Stromal cell of bone marrow (primary cell): ENCODE measurements at places on chromosomes 12 and 14.

DNA sequence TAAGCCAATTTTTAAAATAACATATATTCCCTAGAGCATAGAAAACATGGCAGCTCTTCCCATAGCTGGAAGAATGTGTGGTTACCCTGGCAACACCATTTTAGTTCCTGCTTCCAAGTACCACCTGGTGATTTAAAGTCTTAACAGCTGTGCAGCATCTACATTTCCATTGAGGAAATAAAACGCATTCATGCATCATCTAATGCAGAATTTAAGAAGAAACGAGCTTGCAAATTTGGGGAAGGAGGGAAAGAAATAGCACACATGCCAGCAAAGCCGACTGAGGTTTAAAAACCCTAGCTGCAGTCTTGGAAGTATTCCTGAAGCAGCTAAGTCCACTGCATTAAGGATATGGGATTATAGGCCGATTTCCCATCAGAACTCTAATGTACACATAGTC, 22.8 kb upstream of the SLC38A2 start:
- DNase-seq = no peak

DNA sequence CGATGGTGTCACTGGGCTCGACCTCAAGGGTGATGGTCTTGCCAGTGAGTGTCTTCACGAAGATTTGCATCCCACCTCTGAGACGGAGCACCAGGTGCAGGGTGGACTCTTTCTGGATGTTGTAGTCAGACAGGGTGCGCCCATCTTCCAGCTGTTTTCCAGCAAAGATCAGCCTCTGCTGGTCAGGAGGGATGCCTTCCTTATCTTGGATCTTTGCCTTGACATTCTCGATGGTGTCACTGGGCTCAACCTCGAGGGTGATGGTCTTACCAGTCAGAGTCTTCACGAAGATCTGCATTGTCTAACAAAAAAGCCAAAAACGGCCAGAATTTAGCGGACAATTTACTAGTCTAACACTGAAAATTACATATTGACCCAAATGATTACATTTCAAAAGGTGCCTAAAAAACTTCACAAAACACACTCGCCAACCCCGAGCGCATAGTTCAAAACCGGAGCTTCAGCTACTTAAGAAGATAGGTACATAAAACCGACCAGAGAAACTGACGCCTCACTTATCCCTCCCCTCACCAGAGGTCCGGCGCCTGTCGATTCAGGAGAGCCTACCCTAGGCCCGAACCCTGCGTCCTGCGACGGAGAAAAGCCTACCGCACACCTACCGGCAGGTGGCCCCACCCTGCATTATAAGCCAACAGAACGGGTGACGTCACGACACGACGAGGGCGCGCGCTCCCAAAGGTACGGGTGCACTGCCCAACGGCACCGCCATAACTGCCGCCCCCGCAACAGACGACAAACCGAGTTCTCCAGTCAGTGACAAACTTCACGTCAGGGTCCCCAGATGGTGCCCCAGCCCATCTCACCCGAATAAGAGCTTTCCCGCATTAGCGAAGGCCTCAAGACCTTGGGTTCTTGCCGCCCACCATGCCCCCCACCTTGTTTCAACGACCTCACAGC, 717 bp downstream of the UBC start:
- no peak for DNase-seq

DNA sequence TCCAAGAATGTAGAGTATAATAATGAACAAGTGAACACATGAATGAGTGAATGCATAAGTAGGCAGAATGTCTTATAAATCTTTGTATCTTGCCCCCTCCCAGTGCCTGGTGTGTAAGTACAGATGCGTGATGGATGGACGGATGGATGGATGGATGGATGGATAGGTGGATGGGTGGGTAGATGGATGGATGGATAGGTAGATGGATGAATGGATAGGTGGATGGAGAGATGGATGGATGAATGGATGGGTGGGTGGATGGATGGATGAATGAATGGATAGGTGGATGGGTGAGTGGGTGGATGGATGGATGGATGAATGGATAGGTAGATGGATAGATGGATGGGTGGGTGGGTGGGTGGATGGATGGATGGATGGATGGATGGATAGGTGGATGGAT, 74.4 kb downstream of the CLMN start:
- DNase-seq = no peak

GRCh38 chr14:64337888-64338615, 43.9 kb upstream of the ESR2 start:
- DNase-seq = peak; percentile 21

GRCh38 chr14:100320157-100320856, 2.8 kb upstream of the SLC25A47 start:
- DNase-seq = no peak

- DNase-seq = no peak
Observed at GRCh38 chr12:99151744-99152143, 495.8 kb upstream of the GARIN6 start.

- no peak for DNase-seq
Observed at GRCh38 chr12:3379079-3379478, 111.9 kb upstream of the PRMT8 start.

DNA sequence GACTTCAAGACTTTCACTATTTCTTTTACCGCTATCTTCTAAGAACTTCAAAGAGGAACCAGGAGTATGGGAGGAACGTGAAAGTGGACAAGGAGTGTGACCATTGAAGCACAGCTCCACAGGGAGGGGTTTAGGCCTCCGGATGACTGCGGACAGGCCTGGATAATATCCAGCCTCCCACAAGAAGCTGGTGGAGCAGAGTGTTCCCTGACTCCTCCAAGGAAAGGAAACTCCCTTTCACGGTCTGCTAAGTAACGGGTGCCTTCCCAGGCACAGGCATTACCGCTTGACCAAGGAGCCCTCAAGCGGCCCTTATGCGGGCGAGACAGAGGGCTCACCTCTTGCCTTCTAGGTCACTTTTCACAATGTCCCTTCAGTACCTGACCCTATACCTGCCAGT, 267.0 kb downstream of the RPL10L start:
- DNase-seq = no peak

DNA sequence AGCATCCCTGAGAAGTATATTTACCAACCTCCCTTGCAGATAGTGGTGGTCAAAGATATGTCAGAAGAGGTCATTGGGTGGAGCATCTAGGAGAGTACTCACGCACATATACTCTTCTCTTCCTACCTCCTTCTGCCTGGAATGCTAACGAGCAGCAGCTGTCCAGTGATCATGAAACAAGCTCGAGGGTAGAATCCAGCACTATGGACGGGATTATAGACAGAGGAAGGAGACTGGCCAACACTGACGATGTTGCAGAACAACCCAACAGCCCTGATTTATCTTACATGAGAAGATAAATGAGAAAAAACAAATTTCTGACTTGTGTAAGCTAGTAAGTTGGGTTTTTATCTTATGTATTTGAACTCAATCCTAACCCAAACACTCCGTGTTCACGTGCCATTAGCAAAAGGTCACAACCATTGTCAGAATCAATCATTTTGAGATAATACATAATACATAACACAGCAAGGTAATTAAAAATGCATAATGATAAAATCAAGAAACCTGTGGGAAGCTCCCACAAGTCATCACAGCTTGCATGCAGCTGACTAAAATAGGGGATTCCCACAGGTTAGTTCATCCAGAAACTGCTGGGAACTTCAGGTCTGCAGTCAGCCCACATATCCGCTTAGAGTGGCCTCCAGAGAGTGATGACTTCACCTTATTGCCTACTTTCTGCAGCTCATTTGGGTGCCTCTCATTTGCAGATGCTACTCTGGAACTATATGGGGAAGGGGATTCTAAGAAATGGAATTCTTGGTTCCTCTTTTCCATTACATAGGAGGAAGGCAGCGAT, 36.3 kb upstream of the STK38L start:
- DNase-seq = no peak

GRCh38 chr14:22039938-22040780, 366.5 kb upstream of the OR4E1 start:
- no peak for DNase-seq

DNA sequence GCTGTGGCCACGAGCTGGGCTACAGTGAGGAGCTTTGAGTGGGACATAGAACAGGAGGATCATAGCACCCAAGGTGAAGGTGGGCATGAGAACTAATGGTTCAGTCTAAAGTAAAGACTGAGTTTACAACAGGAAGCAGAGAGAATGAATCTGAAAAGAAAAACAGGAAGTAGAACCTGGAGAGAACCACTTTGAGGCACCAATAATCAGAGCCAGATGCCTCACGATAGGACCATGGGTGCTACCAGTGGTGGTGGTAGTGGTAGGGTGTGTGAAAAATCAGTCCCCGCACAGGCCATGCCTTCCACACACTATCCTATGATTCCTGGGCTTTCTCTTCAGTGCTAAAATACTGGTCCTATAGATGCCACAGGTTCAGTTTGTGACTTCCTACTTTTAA, 293.6 kb downstream of the AKAP6 start:
- DNase-seq = no peak

GRCh38 chr12:75447691-75448393, 32.7 kb upstream of the GLIPR1 start:
- no peak for DNase-seq

- DNase-seq = no peak
Observed at GRCh38 chr14:51823706-51824105, 36.7 kb upstream of the GNG2 start.

DNA sequence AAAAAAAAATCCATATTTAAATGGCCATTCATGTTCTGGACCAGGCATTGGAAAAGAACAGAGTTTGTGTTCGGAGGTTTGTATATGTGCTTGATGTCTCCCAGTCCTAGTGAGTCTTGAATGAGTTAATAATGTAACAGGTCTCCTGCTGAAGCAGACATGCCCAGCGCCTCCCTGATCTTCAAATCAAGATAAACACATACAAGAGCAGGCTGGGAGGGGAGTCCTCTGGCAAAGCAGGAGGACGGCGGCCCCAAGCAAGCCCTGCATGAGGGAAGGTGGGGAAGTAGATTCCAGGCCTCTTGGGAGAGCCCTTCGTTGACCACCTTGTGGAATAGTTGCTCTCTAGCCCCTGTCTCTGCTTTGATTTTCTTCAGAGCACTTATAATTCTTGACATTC, 156.3 kb downstream of the ZFP36L1 start:
- no peak for DNase-seq

- DNase-seq = no peak
Observed at GRCh38 chr12:42552822-42553221, 36.7 kb downstream of the PRICKLE1 start.
